ENCODE measurements at places on chromosomes 1 and 21.
A peak's percentile ranks its signal among the peaks of the same experiment; 100 is the strongest.

GRCh38 chr1:10105484-10105883 is 72.7 kb downstream of the UBE4B start:
- no peak for DNase-seq

DNA sequence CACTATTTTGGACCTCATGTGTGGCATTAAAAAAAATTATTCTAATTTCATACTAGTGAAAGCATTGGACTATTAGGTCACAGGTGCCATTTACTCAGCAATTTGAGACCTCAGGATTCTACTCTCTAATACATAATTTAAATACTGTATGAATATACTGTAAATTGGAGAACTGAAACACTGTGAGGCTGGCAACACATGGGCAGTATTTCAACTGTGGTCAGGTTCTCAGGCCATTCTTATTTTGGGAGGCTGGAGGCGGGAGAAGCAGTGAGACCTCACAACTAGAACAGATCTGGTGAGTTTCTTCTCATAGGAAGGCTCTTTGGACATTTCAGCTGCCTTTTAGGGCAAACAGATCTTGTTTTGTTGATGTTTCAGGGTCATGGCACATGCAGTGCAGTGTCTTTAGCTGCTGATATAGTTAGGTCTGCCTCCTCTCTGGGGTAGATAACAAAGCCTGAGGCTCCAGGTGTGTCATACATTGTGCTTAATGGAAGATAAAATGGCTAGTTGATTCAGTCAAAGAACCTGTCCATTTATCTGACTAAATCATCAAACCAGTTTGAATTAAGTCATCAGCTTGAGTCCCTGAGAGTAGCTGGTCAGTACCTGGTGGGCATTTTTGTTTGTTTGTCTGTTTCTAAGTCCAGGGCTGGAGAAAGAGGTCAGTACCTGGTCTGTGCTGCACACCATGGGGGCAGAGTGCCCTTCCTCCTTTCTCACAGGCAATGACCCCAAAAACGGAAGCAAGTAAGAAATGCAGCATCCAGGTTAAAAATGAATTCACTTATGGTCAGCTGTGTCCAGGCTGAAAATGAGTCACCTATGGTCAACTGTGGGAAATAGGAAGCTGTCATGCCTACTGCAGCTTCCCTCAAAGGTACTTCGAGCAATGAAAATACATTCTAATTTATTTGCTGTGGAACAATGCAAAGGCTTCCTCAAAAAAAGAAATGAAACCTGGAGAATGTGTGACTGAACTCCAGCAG is 216.2 kb downstream of the SDCCAG8 start:
- DNase-seq, result no peak

- no peak for DNase-seq
These were observed 14.1 kb upstream of the MOB3C start for GRCh38 chr1:46630719-46631118.

DNA sequence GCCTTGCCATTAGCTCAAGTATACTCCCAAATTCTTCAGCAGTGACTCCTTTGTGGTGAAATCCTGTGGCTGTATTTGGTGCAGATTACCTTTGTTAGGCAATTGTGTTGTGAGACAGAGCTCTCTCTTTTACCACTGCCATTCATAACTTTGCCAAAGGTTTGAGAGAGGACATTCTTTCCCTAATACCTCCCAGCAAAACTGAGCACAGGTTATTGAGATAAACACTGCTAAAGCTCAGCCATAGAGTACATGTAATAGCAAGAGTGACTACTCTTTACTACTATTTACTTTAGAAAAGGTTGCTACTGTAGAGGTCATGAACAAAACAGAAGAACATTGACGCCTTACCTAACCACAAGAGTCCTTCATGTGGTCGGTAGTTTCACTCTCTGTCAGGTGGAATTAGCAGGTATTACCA is 514.0 kb upstream of the ADAMTS5 start:
- no peak for DNase-seq

- no peak for DNase-seq
These were observed 70.0 kb downstream of the NTPCR start for GRCh38 chr1:233020426-233020825.

- peak; percentile 6 for DNase-seq
These were observed 49.4 kb downstream of the TBCE start for GRCh38 chr1:235416662-235417049.

DNA sequence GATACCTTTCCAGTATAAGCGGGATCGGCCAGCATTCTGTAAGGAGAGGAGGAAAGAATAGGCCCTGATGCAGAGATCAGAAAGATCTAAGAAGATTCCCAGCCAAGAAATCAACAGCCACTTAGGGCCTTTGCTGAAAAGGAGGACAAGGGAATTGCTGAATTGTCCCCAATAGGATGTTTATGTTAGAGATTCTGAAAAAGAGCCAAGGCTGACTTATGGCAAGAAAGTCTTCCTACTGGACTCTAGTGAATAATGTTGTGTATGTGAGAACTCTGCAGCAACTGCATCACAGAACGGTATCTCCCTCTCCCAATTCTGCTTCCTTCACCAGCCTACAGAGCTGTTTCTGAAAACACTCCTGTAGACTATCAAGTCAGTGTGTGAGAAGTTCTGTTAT is 298.0 kb upstream of the CXADR start:
- no peak for DNase-seq

DNA sequence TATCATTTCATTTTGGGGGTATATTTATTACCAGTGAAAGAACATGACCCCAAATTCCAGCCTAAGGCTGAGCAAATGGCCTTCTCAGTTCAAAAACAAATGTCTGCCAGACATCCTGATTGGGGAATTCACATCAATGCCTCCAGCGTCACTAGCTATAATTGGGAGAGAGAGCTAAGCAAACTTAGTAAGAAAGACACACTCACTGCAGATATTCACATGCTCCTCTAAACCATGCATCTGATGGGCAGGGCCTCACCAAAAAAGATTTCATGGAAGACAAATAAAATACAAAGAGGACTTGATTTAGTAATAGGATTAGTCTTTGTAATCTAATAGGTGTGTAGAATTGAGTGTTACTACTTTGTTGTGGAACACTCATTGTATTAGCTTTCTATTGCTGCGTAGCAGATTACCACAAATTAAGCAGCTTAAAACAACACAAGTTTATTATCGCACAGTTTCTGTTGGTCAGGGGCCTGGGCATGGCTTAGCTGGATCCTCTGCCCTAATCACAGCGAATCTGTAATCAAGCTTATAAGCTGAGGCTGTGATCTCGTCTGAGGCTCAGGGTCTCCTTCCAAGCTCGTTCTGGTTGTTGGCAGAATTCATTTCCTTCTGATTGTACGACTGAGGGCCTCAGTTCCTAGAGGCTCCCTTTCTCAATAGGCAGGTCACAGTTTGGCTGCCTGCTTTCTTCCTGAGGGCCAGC is 243.0 kb downstream of the PBX1 start:
- no peak for DNase-seq

GRCh38 chr1:179867493-179868330 is 9.9 kb downstream of the TOR1AIP2 start:
- no peak for DNase-seq

- DNase-seq, result no peak
These were observed 296.1 kb downstream of the PTPRC start for GRCh38 chr1:198934901-198935305.

- DNase-seq, result peak; percentile 44
These were observed 30.2 kb downstream of the PRDX6 start for GRCh38 chr1:173507205-173507846.
